ENCODE measurements at places on chromosomes 13 and 19. TPM values are rescaled to one million over a fixed set of nuclear protein-coding genes. Genes with fewer than 3 reads are reported as not detected.

DNA sequence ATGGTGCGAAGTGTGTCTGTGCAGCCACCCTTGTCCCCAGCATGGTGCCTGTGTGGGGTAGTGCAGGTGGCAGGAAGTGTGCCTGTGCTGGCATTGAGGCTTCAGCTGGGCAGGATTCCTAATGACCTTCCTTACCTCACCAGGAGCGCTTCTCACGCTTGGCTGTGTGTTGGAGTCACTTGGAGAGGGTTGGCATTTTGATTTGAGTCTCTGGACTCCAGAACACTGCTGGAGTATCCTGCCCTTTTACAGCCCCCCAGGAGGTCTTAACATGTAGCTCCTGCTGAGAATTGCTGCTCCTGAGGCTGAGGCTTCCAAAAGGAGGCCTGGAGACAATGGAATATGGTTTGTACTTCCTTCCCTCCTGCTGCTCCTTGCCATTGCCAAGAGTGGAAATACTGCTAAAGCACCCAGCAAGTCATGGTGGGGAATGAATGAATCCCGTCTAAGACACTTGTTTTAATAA is 87.1 kb downstream of the ARHGEF7 start:
- DNase-seq, result no peak

DNA sequence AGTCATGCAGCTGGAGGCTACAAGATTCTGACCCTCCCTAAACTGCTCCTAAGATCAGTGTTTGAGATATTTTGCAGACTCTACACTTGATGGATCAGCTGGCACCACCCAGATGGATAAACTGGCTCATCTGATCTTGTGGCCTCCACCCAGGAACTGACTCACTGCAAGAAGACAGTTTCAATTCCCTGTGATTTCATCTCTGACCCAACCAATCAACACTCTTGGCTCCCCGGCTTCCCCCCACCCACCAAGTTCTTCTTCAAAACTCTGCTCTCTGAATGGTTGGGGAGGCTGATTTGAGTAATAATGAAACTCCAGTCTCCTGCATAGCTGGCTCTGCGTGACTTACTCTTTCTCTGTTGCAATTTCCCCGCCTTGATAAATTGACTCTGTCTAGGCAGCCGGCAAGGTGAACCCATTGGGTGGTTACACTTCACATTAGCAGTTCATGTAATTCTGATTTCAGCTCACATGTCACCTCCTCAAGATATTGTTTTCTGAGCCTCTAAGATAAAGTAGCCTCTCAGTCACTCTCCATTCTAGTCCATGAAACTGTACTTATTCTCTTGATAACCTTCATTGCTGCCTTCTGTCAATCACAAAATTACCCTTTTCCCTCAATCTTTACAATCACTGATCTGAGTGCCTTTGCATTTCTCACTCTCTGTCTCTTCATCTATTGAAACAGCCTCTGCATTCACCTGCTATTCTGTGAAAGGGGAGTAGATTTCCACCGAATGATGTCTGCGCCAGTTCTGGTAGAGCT is 9.9 kb upstream of the FPR3 start:
- DNase-seq, result peak; percentile 15

DNA sequence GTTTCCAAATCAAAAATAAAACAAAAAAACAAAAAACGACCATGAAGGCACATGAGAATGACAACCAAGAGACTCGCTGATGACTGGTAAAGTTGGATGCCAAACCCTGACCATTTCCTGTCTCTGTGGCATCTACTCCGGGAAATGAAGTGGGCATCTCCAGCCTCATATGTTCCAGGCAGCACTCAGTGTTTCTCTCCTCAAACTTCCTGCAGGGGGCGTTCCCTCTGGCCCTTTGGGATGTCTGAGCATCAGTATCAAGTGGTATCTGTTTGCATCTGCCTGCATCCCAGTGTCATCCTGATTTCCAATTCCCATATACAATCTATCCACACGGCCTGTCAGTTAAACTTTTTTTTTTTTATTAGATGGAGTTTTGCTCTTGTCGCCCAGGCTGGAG is 9.8 kb upstream of the SIGLEC12 start:
- DNase-seq, result peak; percentile 41

GRCh38 chr13:30191491-30192100 is 115.8 kb downstream of the KATNAL1 start:
- DNase-seq, result no peak

GRCh38 chr13:60178327-60178726 is 14.6 kb upstream of the DIAPH3 start:
- DNase-seq, result no peak

DNA sequence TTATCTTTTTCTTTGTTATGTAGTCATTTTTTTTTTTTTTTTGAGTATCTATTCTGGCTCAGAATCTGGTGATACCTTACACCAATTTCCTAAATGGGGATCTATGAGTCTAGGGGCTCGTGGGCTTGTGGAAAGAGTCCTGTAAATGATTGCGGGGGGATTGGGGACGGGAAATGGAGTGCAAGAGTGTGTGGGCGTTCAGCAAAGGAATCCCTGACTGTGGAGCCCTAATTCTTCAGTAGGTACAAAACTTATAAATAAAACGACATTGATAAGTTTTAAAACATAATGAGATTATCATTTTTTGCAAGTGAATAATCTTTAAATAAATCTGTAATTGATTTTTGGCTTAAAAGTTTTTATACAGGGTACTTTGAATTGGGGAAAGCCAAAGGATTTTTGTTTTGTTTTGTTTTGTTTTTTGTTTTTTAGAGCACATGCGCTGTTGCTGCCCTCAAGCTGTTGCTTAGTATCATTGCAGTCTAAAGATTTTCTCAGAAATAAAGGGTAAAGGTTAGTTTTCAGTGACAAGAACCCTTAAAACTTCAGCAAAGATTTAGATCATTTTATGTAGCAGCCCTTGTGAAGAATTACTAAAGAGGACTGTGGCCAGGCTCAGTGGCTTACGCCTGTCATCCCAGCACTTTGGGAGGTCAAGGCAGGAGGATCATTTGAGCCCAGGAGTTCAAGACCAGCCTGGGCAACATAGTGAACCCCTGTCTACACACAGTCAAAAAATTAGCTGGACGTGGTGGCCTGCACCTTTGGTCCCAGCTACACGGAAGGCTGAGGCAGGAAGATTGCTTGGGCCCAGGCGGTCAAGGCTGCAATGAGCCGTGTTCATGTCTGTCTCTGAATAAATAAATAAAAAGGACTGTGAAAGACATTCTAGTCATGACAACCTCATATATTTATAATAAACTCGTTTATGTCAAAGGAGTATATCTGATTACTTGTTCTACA is 1.7 kb downstream of the ERCC5 start:
- DNase-seq, result peak; percentile 54

GRCh38 chr13:76632401-76633044 is 253.7 kb downstream of the KCTD12 start:
- DNase-seq, result no peak

- no peak for DNase-seq
These were observed 14.9 kb downstream of the TIMM13 start for GRCh38 chr19:2412449-2412848.

DNA sequence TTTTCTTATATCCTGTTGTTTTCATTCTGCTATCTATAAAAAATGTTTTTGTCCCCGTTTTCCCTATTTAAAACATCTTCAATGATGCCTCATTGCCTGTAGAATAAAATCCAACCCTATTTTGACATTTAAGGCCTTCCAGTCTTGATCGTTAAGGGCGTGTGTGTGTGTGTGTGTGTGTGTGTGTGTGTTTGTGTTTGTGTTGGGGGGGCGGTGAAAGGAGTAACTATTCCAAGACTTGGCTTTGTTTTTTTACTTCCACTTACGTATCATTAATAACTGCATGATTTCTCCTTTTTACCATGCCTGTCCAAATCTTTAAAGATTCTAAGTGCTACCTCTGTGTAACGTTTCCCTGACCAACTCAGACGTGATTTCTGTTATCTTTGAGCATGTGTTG is 784 bp downstream of the PIBF1 start:
- no peak for DNase-seq

GRCh38 chr13:109802936-109803335 is 16.6 kb upstream of the IRS2 start:
- no peak for DNase-seq

GRCh38 chr19:7004313-7004931 is 16.8 kb downstream of the MBD3L2B start:
- DNase-seq, result no peak

- DNase-seq, result no peak
These were observed 47.9 kb downstream of the ZNF99 start for GRCh38 chr19:22735911-22736645.

DNA sequence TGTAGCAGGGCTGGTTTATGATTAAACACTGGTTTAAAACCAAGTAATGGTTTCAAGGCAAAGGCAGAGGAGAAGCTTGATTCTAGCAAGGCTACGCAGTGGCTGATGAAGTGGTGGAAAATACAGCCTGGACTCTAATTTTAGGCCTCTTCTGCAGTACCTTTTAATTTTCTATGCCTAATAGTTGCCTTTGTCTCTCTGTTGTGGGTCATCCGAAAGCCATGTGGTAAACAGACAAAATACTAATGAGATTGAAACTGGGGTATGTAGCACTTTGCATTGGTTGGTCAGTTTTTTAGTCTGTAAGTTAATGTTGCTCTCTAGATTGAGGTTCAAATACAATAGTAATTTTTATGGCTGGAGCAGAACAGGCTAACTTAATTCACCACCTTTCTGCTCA is 3.3 kb downstream of the LMO7 start:
- DNase-seq, result no peak

DNA sequence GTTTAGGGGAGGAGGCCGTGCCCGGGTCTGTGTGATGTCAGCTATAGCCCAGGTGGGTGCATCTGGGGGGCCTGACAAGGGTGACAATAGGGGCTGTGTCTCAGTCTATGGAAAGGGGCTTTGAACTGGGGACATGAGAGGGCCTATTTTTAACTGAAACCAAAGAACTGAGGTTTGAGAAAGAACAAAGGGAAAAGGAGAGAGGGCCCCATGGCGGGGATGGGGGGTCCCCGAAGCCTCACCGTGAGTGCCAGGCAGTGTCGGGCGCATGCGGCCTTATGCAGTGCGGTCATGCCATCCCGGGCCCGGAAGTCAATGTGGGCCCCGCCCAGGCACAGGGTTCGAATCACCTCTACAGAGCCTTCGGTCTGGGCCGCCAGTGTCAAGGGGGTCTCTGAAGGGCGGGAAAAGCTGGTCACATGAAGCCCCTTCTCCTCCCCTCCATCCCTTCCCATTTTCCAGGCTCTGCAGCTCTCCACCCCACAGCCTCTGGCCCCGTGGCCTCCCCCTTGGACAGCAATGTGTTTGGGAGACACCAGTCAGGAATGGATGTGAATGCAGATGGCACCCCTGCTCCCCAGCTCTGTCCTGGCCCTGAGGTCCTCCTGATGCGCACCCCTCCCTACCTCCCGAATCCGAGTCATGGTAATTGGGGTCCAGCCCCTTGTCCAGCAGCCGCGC is 5.9 kb downstream of the SHANK1 start:
- no peak for DNase-seq

GRCh38 chr13:111950697-111951096 is 116.3 kb upstream of the SOX1 start:
- no peak for DNase-seq

GRCh38 chr19:24073807-24074206 is 13.2 kb upstream of the ZNF254 start:
- no peak for DNase-seq

GRCh38 chr13:111265006-111265700 is 55.3 kb upstream of the TEX29 start:
- no peak for DNase-seq

GRCh38 chr13:51153527-51153926 is 42.5 kb upstream of the C13orf42 start:
- no peak for DNase-seq

GRCh38 chr19:50580240-50580639 is 12.0 kb upstream of the LRRC4B start:
- no peak for DNase-seq

- DNase-seq, result no peak
These were observed 13.4 kb downstream of the TECR start for GRCh38 chr19:14542711-14543328.

GRCh38 chr13:31631071-31631470 is 108.3 kb upstream of the RXFP2 start:
- no peak for DNase-seq

- no peak for DNase-seq
These were observed 16.9 kb upstream of the GTF2F2 start for GRCh38 chr13:45103449-45103848.

GRCh38 chr13:94317063-94317491 is 162.4 kb downstream of the DCT start:
- DNase-seq, result no peak

- no peak for DNase-seq
These were observed 64.5 kb downstream of the ABCC4 start for GRCh38 chr13:95236774-95237173.

DNA sequence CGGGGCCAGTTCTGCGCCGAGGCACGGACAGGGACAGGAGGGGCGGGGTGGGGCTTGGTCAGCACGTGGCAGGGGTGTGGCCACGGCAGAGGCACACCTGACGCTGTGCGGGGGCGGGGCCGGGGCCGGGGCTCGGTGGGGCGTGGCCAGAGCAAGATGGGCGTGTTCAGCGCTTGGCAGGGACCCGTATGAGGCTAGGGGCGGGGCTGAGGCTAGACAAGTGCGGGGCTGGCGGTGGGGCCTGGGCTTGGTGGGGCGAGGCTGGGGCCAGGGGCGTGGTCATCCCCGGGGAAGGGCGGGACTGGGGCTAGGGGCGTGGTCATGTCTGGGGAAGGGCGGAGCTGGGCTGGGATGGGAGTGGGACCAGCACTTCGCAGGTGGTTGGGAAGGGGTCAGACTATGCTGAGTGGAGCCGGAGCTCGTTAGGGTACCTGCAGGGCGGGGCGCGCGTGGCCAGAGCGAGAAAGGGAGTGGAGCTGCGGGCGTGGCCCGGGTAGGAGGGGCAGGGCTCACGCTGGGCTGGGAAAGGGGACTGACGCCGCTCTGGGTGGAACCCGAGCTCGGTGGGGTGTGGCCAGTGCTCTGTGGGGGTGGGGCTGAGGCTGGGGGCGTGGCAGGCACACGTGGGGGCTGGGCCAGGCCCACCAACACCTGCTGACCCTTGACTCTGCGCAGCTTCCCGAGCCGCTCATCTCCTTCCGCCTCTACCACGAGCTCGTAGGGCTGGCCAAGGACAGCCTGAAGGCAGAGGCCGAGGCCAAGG is 12.8 kb downstream of the POLR2E start:
- peak; percentile 22 for DNase-seq

The ATP8B3 gene
- 1.4 TPM for total RNA-seq

The CEACAM7 gene
- not detected for total RNA-seq

The FREM2 gene
- 2.8 TPM for total RNA-seq

The CRX gene
- total RNA-seq, result not detected

The CLASRP gene
- total RNA-seq, result 28.8 TPM

The SLITRK5 gene
- total RNA-seq, result 0.24 TPM

The CEACAM4 gene
- not detected for total RNA-seq

The KIR3DL1 gene
- total RNA-seq, result not detected

The TPTE2 gene
- total RNA-seq, result not detected

The HSD17B14 gene
- 53.9 TPM for total RNA-seq

The ZNF534 gene
- not detected for total RNA-seq

The CALR3 gene
- total RNA-seq, result 0.53 TPM

The CCDC194 gene
- not detected for total RNA-seq

The SHC2 gene
- total RNA-seq, result 7.0 TPM

The C5AR1 gene
- not detected for total RNA-seq

The CYP2F1 gene
- total RNA-seq, result not detected

The ADPRHL1 gene
- 0.80 TPM for total RNA-seq

The ARGLU1 gene
- total RNA-seq, result 38.7 TPM

The CLDN10 gene
- not detected for total RNA-seq

The RNF126 gene
- 29.6 TPM for total RNA-seq
